ENCODE measurements at places on chromosomes 12 and 14. TPM values are rescaled to one million over a fixed set of nuclear protein-coding genes. Genes with fewer than 3 reads are reported as not detected.

DNA sequence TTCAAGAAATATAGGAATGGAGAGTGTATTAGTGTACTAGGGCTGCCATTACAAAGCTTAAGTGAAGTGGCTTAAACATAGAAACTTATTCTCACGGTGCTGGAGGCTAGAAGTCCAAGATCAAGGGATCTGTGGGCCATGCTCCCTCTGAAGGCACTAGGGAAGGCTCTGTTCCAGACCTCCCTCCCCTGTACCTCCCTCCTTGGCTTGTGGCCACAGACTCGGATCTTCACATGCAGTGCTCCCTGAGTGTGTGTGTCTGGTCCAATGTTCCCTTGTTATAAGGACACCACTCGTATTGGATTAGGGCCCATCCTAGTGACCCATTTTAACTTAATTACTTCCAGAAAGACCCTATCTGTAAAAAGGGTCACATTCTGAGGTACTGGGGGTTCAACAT is 225.6 kb downstream of the VRK1 start:
- no peak for DNase-seq

- peak; percentile 33 for DNase-seq
These were observed 22.0 kb downstream of the GSTZ1 start for GRCh38 chr14:77342726-77343397.

DNA sequence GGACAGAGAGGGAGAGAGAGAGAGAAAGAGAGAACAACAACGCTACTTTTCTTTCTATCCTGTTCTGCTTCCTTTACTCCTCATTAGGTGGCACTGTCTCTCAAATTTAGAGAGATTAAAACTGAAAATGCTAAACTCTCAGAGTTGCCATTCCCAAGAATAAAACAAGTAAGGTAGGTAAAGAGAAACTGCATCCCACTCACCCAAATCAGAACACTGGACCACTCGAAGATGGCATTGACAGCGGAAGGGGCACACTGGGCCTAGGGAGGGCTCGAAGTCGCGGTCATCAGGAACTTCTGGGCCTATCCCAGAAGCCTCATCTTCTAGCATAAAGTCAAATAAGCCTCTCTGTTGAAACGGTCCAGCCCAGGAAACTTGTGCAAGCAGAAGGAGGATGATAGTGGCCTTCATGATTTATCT is 4.5 kb downstream of the DCN start:
- no peak for DNase-seq

- DNase-seq = no peak
These were observed 823 bp upstream of the RAB5B start for GRCh38 chr12:55972911-55973598.

GRCh38 chr12:29241821-29242591 is 92.9 kb downstream of the FAR2 start:
- DNase-seq = no peak

- DNase-seq = peak; percentile 43
These were observed 32.4 kb downstream of the DHX37 start for GRCh38 chr12:124956571-124956970.

- no peak for DNase-seq
These were observed 12.3 kb downstream of the CAPS2 start for GRCh38 chr12:75317784-75318183.

DNA sequence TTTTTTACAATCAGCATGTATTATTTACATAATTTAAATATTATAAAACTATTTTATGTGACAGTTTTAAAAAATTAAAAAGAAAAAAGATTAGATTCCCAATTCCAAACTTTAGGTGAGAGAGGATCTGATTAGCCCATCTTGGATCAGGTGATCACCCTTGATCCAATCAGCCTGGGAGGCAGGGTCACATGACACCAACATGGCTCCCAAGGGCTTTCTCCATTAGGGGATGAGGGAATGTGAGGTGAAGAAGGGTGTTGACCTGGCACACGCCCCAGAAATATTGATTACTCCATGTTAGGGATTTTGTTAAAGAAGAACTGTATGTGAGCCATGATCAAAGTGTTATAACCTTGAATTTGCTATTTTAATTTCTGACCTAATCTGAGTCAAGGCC is 225.4 kb downstream of the RBM19 start:
- DNase-seq = no peak

- DNase-seq = peak; percentile 33
These were observed at the start of gene LRRC10 for GRCh38 chr12:69610729-69611128. Gene LRRC10 (minus strand): TSS chr12:69610907. CDS start chr12:69610838, 69 bp downstream.

Gene SAMD4A
- total RNA-seq = 7.6 TPM

Gene RPGRIP1
- total RNA-seq = 0.11 TPM

Gene TMEM30B
- 1.1 TPM for total RNA-seq

Gene TARBP2
- 80.5 TPM for total RNA-seq

Gene TBX3
- total RNA-seq = 0.30 TPM

Measured in H7 (cell line).